G401 (cell line): ENCODE measurements at places on chromosomes 2 and 18. TPM values are rescaled to one million over a fixed set of nuclear protein-coding genes. Genes with fewer than 3 reads are reported as not detected.

DNA sequence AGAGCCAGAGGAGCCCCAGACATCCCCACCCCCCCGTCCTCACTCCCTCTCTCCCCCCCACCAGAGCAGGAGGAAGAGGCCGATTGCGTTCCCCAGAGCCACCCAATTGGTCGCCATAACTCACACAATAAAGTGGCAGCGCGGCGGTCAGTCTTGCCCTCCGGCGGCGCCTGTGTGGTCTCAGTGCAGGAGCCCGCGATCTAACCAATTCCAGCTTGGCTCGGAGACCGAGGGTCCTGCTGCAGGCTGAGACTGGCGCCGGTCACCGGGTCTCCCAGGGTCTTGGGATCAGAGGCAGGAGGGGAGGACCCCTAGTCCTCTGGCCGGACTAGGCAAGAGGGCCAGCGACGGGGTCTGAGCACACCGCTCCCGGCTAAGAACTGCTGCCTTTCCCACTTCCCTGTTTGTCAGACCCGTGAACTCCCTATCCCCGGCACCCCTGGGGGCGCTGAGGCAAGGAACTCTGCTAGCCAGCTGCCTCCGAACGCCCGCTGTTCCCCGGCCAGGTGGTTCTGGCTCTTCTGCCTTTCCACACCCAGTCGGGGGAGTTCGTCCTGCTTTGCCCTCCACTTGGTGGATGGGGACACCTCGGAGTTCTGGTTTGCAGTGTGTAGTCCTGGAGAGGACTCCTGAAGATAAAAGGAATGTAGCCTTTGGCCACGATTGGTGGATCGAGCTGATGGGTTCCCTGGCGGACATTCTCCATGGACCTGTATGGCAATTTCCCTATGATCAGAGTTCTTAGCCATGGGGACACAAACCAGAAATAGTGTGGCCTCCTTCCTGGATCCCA, 1.0 kb upstream of the HOXD12 start:
- no peak for DNase-seq

GRCh38 chr2:16678964-16679363, 13.3 kb upstream of the CYRIA start:
- no peak for DNase-seq

DNA sequence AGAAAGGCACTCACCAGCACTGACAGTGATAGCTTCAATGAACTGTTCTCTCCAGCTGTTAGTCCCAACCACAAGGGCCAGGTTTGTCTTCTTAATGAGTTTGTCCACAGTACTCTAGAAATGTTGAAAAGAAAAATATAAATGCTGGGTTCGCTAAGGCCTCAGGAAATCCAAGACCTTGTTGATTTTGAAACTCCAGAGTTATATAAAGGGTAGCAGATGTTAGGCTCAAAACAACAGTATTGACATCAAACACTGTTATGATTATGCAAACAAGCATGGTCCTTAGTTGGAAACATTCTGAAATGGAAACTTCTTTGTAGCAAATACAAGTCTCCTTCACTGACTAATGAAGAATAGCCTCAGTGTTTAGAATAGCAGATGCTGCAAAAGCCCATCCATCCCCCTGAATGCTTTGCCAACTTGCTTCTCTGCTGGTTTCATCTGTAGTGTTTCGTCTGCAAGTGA, 291.1 kb downstream of the SLC8A1 start:
- no peak for DNase-seq

ASTL gene
- 2.6 TPM in 1 of 2 replicates, not detected in the other for total RNA-seq

- no peak for DNase-seq
Observed at GRCh38 chr2:70471129-70471528, 82.5 kb downstream of the TGFA start.

OXER1 gene
- not detected in 2 replicates for total RNA-seq

GPR55 gene
- not detected in 2 replicates for total RNA-seq

- DNase-seq: no peak
Observed at GRCh38 chr2:62760555-62760954, 55.0 kb downstream of the EHBP1 start.

UGT1A3 gene
- not detected in 2 replicates for total RNA-seq

- peak; percentile 46 for DNase-seq
Observed at GRCh38 chr18:51196811-51197660, 445 bp downstream of the MEX3C start.

- DNase-seq: no peak
Observed at GRCh38 chr2:235070063-235070706, 118.4 kb downstream of the SH3BP4 start.

EVX2 gene
- not detected in 2 replicates for total RNA-seq

DNA sequence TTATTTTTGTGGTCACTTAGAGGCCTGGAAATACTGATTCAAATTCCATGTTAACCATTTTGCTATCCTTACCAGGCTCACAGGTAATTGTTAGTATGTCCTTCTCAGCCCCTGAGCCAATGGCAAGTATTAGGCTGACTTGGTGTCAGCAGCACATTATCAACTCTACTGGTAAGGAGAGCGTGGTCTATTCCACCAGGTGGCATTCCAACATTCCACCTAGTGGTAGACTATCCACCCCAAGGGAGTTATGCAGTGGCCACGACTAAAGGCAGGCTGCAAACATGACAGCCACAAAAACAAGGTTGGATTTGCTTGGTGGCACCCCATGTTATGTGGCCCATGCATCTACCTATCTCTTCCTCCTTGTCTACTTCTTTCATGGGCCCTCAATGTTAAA, 31.8 kb upstream of the GCC2 start:
- DNase-seq: peak; percentile 8

- no peak for DNase-seq
Observed at GRCh38 chr2:218827701-218828476, 3.7 kb downstream of the PRKAG3 start.

PPM1G gene
- total RNA-seq: 178 and 244 TPM in 2 replicates

DNA sequence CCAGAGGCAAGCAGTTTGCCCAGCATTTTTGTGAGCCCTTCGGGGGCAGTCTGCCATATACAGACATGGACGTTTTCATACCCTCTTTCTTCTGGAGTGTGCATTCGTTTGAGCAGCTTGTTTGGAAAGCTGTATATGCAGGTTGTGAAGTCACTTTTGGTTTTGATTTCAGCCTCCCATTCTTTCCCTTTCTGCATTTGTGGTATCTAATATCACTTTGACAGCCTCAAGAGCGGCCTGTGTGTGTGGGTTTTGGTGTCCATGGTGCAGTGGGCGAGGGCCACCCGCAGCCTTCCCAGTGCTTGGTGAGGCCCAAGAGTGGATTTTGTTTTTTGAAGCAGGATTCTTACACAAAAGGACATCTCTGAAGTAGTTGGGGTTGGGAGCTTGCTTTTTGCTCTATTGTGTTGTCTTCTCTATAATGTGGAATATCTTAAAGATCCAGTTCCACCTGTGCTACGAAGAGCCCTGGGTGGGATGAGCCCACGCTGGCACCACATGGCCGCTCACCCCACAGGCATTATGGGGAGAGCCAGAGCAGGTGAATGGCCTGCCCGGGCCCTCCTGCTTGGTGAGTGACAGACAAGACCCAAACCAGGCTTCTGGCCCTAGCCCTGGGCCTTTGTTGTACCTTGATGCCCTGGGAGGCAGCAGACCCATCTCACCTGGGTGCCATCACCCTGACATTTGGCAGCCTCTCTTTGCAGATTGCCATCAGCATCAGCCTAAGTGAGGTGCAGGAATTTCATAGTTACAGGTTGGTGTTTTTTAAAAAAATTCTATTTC, 29.5 kb downstream of the INPP4A start:
- DNase-seq: no peak

GRCh38 chr18:55152801-55153200, 193.5 kb upstream of the CCDC68 start:
- no peak for DNase-seq

- DNase-seq: peak; percentile 30
Observed at GRCh38 chr2:170816504-170817092, at the start of gene GAD1. TSS of gene GAD1 (plus strand) at chr2:170816887. CDS start at chr2:170818592, 1,705 bp downstream.

GRCh38 chr2:10331027-10331701, 28.5 kb downstream of the HPCAL1 start:
- peak; percentile 82 for DNase-seq

DNA sequence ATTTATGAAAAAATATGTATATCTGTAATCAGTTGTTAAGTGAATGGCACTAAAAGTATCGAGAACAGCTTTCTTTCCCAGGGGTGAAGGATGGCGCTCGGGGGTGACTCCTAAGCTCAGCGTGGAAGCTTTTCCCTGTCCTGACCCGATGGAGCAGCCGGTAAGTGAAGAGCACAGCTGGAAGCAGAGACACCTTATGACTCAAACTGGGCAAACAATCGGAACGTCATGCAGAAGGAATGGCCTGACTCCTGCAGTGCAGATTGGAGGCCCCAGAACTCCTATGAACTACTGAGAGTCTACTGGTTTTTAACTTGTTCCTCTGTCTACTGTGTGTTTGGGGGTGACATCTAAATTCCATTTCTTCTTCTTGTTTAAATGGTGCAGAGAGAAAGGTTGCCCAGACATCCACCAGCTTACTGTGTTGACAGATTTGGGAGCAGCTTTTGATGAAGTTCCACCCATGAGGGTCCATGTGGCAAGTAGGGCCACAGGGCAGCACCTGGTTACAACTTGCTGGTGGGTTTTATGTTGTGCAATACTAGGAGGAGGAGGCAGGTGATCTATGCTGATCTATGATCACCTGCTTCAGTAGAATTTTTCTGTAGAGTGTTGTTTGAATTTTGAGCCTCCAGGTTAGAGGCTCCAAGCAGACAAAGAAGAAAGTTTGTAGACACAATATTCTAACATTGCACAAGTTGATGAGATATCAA, 52.8 kb upstream of the TMEM182 start:
- no peak for DNase-seq

DNA sequence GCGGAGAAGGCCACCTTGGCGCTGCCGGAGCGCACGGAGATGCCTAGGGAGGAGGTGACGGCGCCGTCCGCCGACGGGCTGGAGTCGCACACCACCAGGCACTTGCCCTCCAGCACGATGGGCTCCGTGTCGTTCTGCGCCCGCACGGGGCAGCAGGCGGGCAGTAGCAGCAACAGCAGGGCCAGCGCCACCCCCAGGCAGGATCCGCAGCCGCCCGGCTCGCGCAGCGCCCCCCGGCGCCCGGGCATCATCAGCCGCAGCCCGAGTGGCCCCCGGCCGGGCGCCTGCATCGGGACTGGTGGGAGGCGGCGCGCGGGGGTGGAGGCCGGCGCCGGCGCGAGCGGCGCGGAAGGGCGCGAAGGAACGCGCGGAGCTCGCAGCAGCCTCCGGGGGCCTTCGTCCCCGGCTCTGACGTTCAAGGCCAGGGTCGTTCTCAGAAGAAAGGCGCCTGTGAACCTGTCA, 2.2 kb downstream of the CBLN2 start:
- no peak for DNase-seq

GRCh38 chr18:65906621-65907034, 155.8 kb downstream of the CDH7 start:
- no peak for DNase-seq

TMEM182 gene
- total RNA-seq: 1.8 and 3.8 TPM in 2 replicates

OTOS gene
- total RNA-seq: not detected in 2 replicates

RAPH1 gene
- 2.8 and 4.4 TPM in 2 replicates for total RNA-seq

SP140L gene
- 0.07 TPM in 1 of 2 replicates, not detected in the other for total RNA-seq

GRCh38 chr18:56662502-56662901, 11.3 kb downstream of the WDR7 start:
- no peak for DNase-seq

GRCh38 chr2:199596549-199596948, 138.8 kb upstream of the SATB2 start:
- peak; percentile 8 for DNase-seq

- DNase-seq: peak; percentile 19
Observed at GRCh38 chr18:50982086-50982801, 14.4 kb downstream of the ELAC1 start.

CHRND gene
- not detected in 2 replicates for total RNA-seq

- DNase-seq: no peak
Observed at GRCh38 chr2:62587592-62587991, 81.6 kb upstream of the TMEM17 start.

- DNase-seq: peak; percentile 76
Observed at GRCh38 chr2:233419602-233420391, 65.5 kb downstream of the DGKD start.

CIB4 gene
- not detected in 2 replicates for total RNA-seq

PPP1R1C gene
- not detected in 2 replicates for total RNA-seq

- no peak for DNase-seq
Observed at GRCh38 chr18:1825296-1825695, 746.0 kb downstream of the METTL4 start.

LRRTM4 gene
- total RNA-seq: not detected in 2 replicates

DNA sequence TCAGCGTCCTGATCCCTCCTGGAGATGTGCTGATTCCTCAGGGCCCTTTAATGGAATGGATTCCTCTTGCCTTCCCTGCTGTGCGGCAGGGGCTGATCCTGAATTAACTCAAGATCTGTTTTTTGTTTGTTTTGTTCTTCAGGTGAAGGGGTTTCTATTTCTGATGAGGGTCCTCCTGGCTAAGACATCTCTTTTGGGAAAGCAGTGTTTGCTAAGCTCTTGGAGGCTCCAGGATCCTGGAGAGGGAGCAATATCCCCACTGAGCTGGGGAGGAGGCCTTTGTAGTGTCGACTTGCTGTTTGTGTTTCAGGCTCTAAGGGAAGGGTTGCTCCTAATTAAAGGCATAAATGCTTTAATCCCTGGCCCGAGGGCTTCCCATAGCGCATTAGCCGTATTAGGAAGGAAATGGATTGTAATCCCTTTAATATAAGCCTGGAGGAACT, 65.3 kb upstream of the FOXI3 start:
- DNase-seq: no peak

- DNase-seq: no peak
Observed at GRCh38 chr2:157486596-157487270, 42.8 kb upstream of the CYTIP start.

- DNase-seq: no peak
Observed at GRCh38 chr2:15553951-15554350, 7.2 kb downstream of the NBAS start.

DNA sequence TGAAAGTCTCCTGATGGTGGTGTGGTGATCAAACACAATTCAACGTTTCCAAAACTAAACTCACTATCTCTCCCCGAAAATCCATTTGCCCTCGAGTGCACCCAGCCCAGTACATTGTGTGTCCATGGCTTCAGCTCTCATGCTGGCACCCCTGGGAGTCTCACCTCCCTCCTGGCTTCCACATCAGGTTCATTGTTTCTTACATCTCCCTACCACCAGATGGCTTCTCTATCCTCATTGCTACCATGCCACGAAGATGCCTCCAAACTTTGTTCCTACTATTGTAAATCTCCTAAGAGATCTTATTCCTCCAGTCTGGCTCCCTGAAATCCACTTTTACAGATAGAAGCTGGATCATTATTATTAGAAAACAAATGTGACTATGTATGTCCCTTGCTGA, 197.0 kb downstream of the MYT1L start:
- no peak for DNase-seq

GPC1 gene
- 35.8 and 39.1 TPM in 2 replicates for total RNA-seq

GRCh38 chr2:217279140-217279539, 419.3 kb upstream of the TNP1 start:
- DNase-seq: no peak

- no peak for DNase-seq
Observed at GRCh38 chr2:171578127-171578803, 56.0 kb downstream of the CYBRD1 start.

GRCh38 chr18:50806208-50806616, 13.6 kb downstream of the MRO start:
- DNase-seq: no peak

- DNase-seq: no peak
Observed at GRCh38 chr2:196431076-196431475, 208.4 kb upstream of the CCDC150 start.

ALPP gene
- 6.2 and 9.0 TPM in 2 replicates for total RNA-seq
